ENCODE measurements at places on chromosomes 11 and 22. TPM values are rescaled to one million over a fixed set of nuclear protein-coding genes. Genes with fewer than 3 reads are reported as not detected.

DNA sequence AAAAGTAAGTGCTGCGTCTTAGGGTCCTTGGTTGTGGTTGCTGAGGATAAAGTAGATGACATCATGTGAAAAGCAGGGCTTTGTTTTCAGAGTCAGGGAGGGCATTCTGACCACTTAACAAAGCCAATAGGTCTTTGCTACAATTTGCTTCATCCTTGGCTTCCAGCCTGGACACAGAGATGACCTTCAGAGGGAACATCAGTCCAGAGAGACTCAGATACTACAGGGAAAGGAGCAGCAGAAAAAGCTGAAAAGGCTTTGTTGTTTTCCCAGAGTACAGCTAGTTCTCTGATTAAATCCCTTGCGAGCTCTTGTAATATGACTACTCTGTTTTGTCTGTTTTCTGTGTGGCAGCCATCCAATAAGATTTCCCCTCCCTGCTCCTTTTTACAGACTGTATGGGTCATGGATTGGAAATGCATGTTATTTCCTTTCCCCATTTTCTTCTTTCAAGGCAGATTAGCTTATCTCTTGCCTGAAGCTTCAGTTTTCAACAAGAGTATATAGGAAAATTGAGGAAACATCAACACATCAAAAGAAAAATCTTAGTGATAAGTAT, 31.9 kb downstream of the ATG13 start:
- no peak for DNase-seq

DNA sequence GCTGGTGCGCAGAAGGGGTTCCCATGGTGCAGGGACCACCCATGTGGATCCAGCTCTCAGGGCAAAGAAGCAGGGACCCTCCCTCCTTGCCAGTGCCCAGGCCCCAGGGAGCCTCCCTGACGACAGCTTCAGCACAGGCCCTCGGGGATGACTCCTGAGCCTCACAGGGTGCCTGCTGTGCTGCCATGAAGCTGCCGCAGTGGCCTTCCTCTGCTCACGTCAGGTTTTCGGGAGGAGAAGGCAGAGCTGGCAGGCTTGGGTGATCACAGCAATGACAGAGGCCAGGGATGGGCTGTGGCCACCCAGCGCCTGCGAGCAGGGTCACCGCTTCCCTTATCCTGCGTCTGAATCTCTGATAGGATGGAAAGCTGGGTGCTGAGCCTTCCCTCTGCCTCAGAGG, 276.2 kb downstream of the BRD1 start:
- no peak for DNase-seq

KREMEN1 gene
- 26.3 TPM for polyA plus RNA-seq

DNA sequence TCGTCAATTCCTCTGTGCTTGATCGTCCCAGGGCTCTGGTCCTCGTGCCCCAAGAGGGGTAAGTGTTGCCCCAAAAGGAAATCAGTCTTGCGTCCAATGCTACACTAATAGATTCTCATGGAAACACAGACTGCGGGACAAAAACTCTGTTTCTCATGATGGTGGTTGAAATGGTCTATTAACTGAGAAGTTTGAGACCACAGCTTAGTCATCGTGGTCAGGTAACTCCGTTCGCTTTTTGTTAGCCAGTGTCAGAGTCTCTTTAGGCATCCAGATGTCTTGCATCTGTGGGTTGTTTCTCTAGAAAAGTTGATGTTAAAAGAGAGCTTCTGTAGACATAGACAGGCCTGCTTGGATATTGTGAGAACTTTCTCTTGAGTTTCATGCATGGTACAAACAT, 104.6 kb upstream of the SORL1-AS1 start:
- DNase-seq: no peak

PIK3IP1 gene
- 13.9 TPM for polyA plus RNA-seq

DNA sequence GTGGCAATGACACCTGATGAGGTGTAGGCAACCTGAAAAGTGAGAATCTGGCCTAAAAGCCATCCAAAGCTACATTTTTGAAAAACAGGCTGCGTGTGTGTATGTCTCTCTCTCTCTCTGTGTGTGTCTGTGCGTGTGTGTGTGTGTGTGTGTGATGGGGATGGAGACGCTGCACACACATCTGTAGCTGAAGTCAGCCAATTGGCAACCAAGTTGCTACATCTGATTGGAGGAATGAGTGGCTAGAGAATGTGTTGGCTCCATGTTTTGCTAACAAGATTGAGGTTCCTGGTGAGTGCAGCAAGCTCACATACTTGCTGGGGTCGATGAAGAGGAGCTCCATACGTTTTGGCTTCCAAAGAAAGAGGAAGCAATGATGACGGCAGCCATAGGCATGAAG, 311.4 kb upstream of the NCAM1 start:
- no peak for DNase-seq

ARHGAP8 gene
- 16.2 TPM for polyA plus RNA-seq

FAT3 gene
- polyA plus RNA-seq: 0.73 TPM

DNA sequence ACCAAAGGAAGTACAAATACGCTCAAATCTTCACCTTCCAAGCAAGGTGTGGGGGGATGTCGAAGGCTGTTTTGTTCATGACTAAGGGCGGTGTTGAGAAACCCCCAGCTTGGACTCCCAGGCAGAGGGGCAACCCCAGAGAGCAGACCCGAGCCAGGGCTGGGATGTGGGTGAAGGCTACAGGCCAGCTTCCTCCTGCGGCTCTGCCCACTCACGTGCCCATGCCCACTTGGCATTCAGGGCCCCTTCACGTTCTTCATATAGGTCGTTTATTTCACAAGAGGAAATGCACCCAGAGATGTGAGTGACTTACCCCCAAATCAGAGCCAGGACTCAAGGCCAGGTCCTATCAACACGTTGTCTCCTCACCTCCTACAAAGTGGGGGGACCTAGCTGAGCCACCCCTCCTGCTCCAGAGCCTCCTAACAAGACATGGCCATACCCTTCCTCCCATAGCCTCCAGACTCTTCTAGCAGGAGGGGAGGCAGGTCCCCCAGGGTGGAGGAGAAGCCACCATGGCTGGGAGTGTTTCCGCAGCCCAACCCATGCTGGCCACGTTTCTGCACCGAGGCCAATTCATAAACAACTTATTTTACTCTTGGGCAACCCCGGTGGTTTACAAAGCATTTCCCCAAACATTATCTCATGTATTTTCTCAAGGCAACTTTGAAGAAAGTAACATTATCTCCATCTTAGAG, 22.0 kb downstream of the TMEM184B start:
- no peak for DNase-seq

IGLL1 gene
- polyA plus RNA-seq: 0.60 TPM

All from large intestine (tissue), 12 donors.